ENCODE measurements at places on chromosomes 7 and 10.

GRCh38 chr10:69936091-69936490, 116.6 kb upstream of the MACROH2A2 start:
- no peak for DNase-seq

- no peak for DNase-seq
Measured at GRCh38 chr10:64037071-64037661, 516.0 kb downstream of the REEP3 start.

GRCh38 chr10:112985690-112986543, 35.9 kb downstream of the TCF7L2 start:
- DNase-seq, result no peak

DNA sequence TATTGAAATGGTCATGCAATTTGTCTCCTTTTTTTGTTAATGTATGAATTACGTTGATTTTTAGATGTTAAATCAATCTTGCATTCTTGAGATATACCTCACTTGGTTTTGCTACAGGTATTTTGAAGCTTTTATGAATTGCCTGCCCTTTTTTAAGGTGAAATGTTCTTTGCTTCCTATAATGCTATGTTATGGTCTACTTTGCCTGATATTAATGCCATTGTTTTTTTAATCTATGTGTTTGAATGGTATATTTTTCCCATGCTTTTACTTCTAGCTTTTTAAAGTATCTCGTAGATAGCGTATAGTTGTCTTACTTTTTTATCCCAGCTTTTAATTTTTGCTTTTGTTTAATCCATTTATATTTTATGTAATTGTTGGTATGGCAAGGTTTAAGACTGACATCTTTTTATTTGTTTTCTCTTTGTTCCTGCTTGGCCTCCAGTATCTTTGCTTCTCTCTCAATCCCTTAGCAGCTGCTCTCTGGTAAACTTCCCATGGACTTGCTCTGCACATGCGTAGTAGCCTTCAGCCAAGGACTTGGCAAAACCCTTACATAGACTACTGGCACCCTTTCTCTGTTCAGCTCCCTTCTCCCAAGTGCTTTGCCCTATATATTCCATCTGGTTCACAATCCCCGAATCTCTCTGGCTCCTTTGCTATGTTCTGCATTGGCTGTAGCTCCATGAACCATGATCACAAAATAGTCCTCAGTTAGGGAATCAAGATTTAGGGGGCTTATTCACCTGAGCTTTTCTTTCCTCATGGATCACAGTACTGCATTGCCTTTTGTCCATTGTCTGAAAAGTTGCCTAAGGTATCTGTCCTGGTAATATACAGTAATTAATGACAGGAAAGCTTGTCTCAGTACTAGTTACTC, 8.4 kb downstream of the TRIM24 start:
- no peak for DNase-seq

DNA sequence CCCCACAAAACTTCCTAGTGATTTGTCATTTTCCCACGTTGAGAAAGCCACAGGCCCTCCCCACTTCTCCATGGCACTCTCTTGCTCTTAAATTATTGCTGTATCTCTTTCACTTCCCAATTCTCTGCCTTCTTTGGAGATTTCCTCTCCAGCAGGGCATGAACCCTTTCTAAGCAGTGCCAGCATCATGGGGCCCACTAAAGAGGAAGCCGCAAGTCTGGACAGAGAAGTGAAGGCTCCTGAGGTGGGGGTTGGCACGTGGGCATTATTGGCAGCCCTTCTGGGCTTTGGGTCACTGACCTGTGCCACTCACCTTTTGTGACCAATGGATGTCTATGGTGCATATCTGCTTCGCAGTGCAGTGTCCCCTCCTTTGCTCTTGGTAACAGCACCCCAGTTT, 97.7 kb upstream of the TCF7L2 start:
- DNase-seq, result no peak

DNA sequence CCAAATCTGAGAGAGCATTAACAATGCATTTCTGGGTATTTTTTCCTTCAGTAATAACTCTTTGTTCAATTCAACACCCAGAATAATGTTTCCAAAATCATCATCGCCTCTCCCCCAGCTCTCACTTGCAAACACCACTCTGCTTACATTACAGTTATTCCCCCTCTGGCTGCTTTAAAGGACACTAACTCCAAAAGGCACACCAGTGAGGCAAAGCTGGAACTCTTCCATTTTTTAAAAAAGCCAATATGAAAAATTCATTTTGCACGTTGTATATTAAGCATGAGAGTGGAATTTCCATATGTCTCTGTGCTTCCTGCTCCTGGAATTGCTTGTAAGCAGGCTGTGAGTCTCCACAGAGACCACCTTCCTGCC, 91.3 kb upstream of the C1QL3 start:
- no peak for DNase-seq

DNA sequence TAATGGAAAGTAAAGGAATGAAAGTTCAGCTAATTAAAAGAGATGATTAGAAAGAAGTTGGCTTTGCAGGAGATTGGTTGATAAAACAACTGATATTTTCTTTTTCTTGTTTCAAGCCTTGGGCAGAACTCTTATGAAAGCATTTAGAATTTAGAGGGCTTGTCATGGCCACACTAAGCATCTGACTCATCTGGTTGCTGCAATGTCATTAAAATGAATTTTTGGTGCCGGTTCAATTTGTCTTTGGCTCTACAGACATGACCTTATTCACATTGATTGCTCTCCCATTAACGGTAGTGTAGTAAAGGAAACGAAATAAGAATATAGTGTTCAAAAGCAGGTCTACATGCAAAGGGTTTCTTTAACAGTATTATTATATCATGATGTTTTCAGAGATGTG, 1012.4 kb upstream of the C7orf33 start:
- no peak for DNase-seq

DNA sequence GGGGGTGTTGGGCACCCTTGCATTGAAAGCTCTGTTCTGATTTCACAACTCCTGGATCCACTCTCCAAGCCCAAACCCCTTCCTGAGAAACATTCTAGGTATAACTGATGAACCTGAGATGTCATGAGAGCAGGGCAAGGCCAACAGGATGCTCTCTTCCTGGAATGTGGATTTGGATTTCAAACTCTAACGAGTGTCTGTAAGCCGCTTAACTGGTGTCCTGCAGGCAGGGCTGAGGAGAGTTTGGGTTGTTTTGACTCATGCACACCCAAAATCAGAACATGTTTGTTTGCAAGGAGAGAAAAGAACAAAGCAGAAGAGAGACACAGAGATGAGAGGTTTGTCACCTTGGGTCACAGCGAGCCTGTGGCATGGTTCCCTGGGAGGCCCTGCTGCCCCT, 24.6 kb upstream of the AKR1E2 start:
- DNase-seq, result no peak

DNA sequence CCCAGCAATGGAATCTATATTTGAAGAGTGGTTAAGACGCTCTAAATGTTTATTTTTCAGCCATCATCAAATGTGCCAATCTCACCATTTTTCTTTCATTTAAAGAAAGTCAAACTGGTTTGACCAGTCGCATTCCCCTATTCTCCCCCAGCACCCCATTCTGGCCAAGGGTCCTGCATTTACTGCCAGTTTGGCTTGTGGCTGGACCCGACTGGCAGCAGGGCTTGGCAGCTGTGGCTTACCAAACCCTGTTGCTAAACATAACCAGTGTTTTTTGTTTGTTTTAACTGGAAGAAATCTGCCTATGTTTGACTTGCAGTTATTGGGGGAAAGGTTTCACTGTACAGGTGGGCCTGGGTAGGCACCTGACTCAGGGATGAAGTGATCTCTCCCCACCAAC, 116.3 kb downstream of the CYP26A1 start:
- DNase-seq, result no peak

GRCh38 chr7:92781117-92781720, 55.2 kb downstream of the CDK6 start:
- DNase-seq, result peak; percentile 70

DNA sequence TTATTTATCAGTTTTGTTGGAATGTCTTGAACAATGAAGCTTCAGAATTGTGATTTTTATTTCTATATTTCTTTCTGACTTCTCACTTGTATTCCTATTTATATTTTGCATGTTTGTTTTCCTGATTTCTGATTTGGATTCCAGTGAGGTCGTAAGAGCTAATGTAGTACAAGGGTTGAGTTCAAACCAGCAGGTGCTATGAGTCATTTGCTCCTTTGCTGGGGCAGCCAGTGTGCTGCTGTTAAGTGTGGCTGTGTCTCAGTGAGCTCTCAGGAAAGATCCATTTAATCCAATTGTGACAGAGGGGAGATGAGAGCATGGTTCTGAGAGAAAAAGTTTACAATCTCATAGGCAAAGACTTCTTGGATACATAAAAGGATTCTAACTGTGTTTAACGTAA, 48.6 kb downstream of the MCU start:
- peak; percentile 65 for DNase-seq

DNA sequence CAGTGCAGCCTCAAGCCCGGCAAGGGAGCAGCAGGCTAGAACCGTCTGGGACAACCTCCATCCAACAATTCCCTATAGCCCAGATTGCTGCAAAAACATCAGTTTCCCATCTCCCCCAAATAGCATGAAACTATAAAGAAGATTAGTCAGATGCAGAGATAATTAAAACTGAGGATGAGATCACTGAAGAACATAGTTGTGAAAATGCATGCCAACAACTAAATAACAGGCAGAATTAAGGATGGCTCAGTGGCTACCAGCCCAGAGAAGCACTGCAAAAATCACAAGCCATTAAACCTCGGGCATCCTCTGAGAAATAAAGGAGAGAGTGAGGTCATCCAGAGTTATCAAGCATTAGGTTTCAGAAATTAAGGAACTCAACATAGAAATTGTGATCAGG, 427.1 kb downstream of the TNS3 start:
- DNase-seq, result no peak

DNA sequence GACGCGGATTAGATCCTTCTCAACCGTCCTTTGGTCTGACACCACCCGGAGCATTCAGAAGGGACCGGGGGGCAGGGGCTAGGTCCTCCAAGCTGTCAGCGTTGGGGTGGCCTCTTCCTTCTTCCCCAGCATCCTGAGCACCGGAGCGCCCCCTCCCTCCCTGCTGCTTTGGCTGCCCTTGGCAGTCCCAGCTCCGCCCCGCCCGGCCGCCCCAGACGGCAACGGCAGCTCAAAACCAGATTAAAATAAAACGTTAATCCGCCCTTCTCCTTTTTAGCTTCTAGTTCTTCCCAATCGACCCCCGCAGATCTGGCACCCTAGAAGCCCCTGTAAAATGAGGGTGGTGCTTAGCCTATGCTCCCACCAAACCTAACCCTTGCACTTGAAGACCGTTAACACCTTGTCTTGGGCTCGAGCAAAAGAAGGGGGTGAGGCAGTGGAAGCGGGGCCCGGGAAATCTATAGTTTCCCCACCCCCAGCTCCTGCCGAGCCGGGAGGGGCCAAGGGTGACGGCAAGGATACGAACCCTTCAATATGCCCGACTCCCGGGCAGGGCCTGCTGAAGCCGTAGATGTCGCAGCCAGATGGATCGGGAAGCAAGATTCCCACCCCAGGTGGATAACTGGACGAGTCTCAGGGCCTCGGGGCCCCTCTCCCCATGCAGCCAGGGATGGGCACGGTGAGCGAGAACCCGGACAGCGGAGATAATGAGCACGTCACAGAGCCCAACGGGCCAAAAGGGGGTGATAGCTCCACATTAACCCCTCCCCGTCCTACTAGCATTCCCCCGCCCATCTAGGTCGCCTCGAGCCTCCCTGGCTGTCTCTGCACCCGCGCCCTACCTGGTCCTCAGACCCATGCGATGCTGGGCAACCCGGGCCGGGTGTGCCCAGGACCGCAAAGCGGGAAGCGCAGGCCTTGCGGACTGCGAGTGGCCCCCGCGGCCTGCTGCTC, 169.7 kb downstream of the NRF1 start:
- peak; percentile 55 for DNase-seq

DNA sequence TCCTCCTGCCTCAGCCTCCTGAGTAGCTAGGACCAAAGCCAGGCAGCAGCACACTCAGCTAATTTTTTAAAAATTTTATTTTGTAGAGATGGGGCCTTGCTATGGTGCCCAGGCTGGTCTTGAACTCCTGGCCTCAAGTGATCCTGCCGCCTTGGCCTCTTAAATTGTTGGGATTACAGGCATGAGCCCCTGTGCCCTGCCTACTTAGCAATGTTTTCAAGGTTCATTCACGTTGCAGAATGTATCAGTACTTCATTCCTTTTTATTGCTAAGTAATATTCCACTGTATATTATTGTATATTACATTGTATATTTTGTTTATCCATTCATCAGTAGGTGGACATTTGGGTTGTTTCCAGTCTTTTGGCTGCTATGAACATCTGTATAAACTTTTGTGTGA, 44.2 kb downstream of the PUS7 start:
- DNase-seq, result no peak

DNA sequence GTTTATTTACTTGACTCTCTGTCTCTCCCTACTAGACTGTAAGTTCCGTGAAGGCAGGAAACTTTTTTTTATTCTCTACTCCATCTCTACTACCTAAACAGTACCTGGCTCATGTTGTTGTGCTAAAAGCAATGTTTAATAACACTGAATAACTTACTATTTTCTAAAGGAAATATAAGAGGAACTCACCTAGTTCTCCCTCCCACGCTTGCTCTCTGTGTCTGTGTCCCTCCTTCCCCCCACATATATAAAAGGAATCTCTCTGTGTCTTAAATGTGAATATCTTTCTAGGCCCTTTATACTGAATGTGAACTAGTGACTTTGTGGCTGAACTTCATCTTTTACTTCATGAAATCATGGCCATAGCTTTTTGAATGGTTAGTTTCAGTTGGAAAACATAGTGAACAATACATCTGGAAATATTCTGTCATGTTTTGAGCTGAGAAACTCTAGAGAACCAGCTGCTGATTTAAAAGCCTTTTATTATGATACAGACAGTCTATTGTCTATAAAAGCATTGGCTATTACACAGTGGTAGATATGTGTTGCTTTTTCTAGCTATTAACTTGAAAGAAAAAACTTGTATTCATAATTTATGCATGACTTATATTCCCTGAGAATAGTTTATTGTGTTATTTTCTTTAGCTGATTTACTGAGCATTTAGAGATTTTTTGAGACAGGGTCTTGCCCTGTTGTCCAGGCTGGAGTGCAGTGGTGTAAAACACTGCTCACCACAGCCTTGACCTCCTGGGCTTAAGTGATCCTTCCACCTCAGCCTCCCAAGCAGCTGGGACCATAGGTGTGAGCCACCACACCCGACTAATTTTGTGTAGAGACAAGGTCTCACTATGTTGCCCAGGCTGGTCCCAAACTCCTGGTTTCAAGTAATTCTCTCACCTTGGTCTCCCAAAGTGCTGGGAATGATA, 42.5 kb downstream of the VCL start:
- no peak for DNase-seq

GRCh38 chr7:156836443-156836842, 56.5 kb downstream of the LMBR1 start:
- DNase-seq, result no peak
